ENCODE measurements at places on chromosomes 3 and 15.

DNA sequence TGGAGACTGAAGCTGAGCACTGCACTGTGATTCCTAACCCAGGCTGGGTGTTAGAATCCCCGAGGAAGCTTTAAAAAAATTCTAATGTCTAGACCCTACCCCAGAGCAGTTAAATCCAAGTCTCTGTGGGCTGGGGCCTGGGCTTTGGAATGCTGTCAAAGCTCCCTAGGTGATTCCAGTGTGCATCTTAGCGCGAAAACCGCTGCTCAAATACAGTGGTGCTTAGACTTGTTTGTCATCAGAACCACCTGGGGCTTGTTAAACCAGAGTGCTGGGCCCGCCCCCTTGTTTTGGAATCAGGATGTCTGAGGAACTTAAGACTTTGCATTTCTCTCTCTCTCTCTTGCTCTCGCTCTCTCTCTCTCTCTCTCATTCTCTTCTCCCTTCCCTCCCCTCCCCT, 20.7 kb downstream of the RHCG start:
- DNase-seq, result no peak

GRCh38 chr3:114034787-114035545, 21.4 kb downstream of the CCDC191 start:
- no peak for DNase-seq

- no peak for DNase-seq
Observed at GRCh38 chr15:99593070-99593469, 27.3 kb downstream of the MEF2A start.

DNA sequence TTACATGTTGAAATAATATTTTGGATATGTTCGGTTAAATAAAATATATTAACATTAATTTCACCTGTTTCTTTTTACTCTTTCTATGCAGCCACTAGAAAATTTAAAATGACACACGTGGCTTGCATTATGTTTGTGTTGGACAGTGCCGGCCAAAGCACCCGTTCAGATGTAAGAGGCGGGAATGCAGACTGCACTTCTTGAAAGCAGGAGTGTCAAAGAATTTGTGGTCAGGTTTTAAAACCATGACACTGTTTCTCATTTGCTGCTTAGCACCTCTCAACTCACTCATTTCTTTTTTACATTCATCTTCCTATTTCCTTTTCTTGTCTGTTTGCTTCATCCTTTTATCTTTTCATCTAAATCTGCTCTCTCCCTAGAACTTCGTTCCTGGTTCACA, 35.3 kb upstream of the MINAR1 start:
- DNase-seq, result no peak

DNA sequence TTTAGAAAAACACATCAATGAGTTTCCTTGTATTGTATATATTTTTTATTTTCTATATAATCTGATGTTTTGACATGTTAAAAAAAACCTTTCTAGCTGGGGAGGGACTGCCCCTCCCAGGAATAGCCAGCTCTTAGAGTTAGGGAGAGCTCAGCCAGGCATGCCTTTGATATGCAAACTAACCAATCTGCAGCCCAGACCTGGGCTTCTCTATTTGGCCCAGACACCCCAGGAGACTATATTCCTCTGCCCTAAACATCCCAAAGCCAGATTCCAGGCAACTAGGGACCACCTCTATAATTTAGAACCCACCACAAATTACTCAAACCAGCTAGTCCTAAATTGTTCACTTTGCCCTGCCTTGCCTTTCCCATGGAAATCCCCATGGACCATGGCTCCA, 390.9 kb upstream of the ADAMTS9 start:
- DNase-seq, result no peak

GRCh38 chr3:124250053-124250452, 258.1 kb upstream of the ROPN1 start:
- no peak for DNase-seq

DNA sequence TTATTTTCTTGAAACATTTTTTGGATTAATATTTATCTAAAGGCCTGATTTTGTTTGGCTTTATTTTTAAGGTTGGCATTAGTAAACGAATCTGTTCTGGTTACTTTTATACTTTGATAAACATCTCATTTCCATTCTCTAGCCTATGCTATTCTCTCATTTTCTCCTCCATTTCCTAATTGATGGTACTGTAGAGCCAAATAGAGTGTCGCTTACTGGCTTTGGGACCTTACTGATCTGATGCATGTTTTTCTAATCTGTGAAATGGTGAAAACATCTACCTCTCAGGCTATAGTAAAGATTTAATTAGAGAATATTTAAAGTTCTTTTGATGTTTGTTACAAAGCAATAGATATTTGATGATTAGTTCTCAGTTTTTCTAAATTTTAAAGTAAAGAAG, 1.6 kb downstream of the LNP1 start:
- no peak for DNase-seq

- DNase-seq, result no peak
Observed at GRCh38 chr3:112302881-112303763, 9.1 kb upstream of the SLC9C1 start.

DNA sequence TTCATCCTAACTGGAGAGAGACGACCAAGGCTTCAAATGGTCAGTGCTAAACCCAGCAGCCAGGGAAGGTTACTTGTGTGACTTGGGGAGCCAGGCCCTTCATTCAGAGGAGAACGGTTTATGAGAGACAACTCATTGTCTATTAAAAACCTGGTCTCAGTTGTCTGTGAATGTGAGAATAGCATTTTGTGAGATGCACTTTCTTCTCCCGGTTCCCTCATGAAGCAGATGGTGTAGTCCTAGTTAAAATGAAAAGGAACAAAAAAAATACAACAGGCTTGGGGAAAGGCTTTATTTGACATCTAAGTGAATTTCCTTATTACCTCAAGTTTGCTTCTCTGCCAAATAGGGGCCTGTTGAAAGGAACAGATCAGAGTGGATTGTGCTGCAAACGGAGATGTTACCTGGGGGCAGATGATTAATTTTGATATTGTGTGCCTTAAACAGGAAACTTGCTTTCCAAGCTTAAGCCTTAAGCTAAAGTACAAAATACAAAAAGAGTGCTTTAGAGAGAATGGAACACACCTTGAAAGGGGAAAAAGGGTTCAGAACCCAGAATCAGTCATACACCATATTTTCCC, 202.7 kb upstream of the BHLHE40 start:
- DNase-seq, result no peak

- DNase-seq, result no peak
Observed at GRCh38 chr3:194250098-194251002, 100.8 kb downstream of the CPN2 start.

DNA sequence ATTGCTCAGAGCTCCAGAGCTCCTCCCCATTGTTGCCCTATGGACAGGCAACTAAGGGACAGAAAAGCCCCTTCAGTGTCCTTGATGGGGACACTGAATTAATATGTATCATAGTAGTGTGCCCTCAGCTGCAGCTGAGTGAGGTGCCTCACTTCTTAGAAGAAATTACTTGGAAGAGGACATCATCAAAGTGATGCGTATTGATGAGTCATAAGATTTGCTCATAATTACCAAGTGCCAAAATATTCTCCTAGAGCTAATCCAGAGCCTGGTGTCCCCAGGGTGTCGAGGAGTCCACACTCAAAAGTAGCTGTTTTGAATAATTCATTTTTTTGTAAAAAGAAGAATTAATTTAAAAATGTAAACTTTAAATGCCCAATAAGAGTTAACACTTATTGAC, 200.7 kb upstream of the SEMA6D start:
- DNase-seq, result no peak

- no peak for DNase-seq
Observed at GRCh38 chr3:189820365-189820720, 189.2 kb downstream of the TP63 start.

- DNase-seq, result no peak
Observed at GRCh38 chr3:63126530-63126929, 151.6 kb upstream of the SYNPR start.

GRCh38 chr15:95684126-95684525, 646.4 kb upstream of the NR2F2 start:
- no peak for DNase-seq

GRCh38 chr3:162370141-162370540, 873.5 kb downstream of the OTOL1 start:
- DNase-seq, result no peak

GRCh38 chr3:145089337-145089736, 1071.6 kb downstream of the PLOD2 start:
- no peak for DNase-seq

GRCh38 chr3:44883999-44884431, 9.6 kb downstream of the TGM4 start:
- DNase-seq, result no peak

GRCh38 chr3:23253214-23253613, 50.1 kb downstream of the UBE2E2 start:
- DNase-seq, result no peak

DNA sequence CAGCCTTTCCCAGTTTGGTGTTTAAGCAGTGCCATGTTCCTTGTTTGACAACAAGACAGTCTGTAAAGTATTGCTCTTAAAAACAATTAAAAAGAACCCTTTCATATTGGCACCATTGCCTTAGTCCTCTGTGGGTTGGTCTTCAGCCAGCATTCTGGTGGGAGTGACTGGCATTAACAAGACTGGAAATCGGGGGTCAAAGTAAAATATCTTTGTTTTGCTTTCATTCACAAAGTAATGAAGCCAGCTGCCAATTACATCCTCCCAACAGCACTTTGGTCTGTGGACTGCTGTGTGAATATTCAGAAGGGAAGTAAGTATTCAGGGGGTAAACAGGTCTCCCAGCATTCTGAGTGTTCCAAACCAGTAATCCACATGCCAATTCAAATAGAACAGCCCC, 8.3 kb upstream of the VILL start:
- DNase-seq, result no peak

DNA sequence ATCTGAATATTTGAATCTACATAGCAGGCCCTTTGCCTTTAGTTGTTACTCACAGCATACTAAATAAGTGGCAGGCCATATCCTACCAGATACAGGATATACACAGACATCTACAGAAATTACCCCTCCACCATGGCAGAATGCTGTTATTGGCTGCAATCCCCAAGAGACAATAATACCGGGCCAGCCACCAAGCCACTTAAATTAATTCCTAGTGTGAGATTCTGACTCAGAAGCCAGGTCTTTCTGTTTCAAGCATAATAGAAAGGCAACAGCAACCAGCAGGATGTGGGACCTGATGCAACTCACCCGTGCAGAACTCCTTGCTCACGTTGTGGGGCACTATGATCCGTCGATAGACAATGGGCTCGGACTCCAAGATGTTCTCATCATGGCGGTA, 39.8 kb downstream of the CLK3 start:
- no peak for DNase-seq

Data from cortex of kidney (tissue), 1 donor.